Inflammatory macrophage treated with lipopolysaccharide for 4 hours (primary cell): ENCODE measurements at places on chromosomes 11 and 22.

- DNase-seq = no peak
Measured at GRCh38 chr22:38861170-38861876, 10.7 kb downstream of the CBX6 start.

DNA sequence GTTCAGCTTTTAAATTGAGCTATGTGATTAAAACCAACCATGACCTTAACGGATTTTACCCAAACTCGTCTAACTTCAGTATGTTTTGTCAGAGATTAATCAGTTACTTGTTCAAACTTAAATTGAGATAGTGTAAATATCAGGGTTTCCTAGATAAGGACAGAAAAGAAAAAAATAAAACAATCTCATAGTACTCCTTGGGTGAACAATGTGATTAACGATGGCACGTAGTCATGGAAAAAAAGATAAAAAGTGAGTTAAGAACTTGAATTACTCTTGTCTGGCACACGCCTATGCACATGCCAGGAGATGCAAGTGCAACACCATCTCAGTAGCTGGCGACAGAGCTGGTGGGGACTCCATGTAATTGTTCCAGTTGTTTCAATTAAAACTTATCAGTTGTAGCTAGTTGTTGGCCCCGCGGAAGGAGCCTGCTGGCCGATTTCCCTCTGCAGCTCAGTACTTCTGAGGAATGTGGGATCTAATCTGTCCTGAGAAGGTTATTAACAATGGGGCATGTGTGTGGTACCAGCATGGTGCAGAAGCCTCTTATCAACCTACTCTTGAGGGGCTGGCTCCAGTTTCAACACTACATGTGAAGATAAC lies 3.0 kb downstream of the RASSF10 start:
- DNase-seq = no peak

- DNase-seq = peak; percentile 79
Measured at GRCh38 chr11:111429066-111429506, 50.0 kb upstream of the POU2AF1 start.

- no peak for DNase-seq
Measured at GRCh38 chr11:46492532-46492931, 101.0 kb upstream of the CHRM4 start.

DNA sequence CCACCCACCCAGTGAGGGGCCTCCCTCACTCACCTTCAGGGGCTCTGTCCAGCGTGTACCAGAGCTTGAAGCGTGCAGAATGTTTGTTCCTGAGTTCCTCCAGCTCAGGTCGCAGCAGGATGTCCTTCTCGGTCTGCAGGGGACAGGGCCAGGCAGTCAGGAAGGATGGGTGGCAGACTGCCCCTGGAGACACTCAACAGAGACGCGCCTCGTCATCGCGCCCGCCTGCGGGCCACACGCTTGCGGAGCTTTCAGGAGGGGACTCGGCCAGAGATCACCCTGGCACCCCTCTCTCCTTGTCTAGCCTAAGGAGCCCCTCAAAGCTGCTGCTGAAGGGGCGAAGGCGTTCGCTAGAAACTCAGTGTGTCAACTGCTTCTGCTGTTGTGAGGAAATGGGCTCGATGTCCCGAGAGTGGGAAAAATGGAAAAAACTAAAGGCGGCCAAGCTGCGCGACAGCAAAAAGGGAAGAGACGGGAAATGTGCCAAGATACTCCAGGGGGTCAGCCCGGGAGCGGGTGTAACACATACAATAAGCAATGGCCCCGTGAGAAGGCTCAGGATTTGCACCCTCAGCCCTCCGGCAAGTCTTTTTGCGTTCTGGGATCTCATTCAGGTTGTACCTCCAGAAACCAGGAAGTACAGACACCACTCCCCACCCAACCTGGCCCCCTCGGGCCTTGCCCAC lies 9.2 kb upstream of the POLDIP3 start:
- DNase-seq = no peak
